Prostate gland (tissue), 2 donors: ENCODE measurements at places on chromosomes 1 and 21. TPM values are rescaled to one million over a fixed set of nuclear protein-coding genes. Genes with fewer than 3 reads are reported as not detected.

Gene SMCP
- total RNA-seq, result 36.5 TPM

Gene DNASE2B
- total RNA-seq, result 0.85 TPM

Gene WDR64
- 0.91 TPM for total RNA-seq

DNA sequence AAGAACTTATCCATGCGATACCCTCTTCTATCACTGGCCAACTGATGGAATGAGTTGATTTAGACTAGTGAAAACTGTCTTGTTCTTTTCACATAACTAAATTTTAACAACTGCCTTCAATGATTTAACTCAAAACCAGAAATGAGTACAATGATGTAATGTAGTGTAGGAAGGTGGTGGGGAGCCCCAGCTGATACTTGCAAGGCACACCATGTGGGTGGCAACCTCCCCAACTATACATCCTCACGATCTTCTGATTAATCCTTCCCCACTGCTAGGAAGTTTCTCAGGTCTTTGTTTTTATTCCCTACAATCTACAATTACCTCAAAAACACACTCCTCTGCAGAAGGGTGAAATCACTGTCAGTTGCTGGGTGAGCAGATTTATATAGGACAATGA, 100.7 kb downstream of the KCTD3 start:
- H3K27me3 ChIP-seq, result no peaks in the 10 kb centered on the region
- no peaks in the 10 kb centered on the region for H3K4me1 ChIP-seq
- H3K4me3 ChIP-seq, result no peak overlapping the region
- H3K36me3 ChIP-seq, result no peaks in the 10 kb centered on the region
- no peak overlapping the region for H3K27ac ChIP-seq
- DNase-seq, result no peak

DNA sequence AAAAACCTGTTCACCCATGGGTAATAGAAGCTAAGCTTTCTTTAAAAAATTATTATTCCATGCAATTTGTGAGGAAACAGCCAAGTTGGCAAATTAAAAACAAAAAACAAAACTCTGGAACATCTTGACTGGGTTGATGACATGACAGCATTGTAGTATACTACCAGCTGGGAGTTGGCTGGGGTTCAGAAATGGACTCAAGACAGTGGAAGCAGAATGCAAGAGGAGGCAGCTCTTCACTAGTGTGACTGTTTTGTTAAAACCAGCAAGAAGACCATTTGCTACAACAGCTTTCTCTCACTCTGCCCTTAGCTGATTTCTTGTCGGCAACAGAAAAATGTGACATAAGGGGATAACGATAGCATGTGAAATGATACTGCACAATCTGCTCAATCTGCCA, 1298.9 kb upstream of the ADGRL4 start:
- H3K27ac ChIP-seq, result no peak overlapping the region
- no peaks in the 10 kb centered on the region for H3K27me3 ChIP-seq
- no peaks in the 10 kb centered on the region for H3K36me3 ChIP-seq
- H3K4me3 ChIP-seq, result no peak overlapping the region
- no peak for DNase-seq

- H3K4me3 ChIP-seq, result no peak overlapping the region
- no peaks in the 10 kb centered on the region for H3K4me1 ChIP-seq
Observed at GRCh38 chr1:175520186-175520585, 223.2 kb downstream of the TNR start.

GRCh38 chr1:183090391-183091006, 67.3 kb downstream of the LAMC1 start:
- H3K4me3 ChIP-seq, result no peak overlapping the region
- no peaks in the 10 kb centered on the region for H3K27me3 ChIP-seq
- peak; percentile 8 for DNase-seq

DNA sequence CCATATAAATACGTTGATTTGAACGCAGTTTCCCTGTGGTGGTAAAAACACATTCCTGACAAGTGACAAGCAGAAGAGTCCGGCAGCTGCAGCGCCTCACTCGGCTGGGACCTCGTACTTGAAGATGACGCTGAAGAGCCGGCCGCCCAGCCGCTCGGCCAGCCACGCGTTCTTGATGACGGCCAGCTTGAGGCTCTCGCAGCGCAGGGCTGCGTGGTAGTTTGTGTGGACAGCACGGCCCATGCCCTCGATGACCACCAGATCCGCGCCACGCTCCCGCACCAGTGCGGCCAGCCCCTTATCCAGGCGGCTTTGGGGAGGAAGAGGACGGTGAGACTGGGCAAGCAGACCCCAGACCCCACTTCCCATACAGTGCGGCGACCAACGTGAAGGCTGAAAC, 17.6 kb downstream of the PANK4 start:
- H3K4me3 ChIP-seq, result no peak overlapping the region
- H3K27me3 ChIP-seq, result no peaks in the 10 kb centered on the region
- H3K4me1 ChIP-seq, result no peaks in the 10 kb centered on the region
- H3K27ac ChIP-seq, result no peak overlapping the region
- peaks cover 45% of the 10 kb centered on the region for H3K36me3 ChIP-seq
